Stimulated activated CD4-positive, alpha-beta T cell treated with anti-CD3 and anti-CD28 coated beads, Interleukin-2, amount 100 ng/mL, for 24 hours (primary cell): ENCODE measurements at places on chromosomes 5 and 9.

- no peak for DNase-seq
Observed at GRCh38 chr5:383066-383465, 59.9 kb upstream of the EXOC3 start.

- DNase-seq = peak; percentile 52
Observed at GRCh38 chr5:77645158-77645994, 6.9 kb upstream of the OTP start.

- DNase-seq = no peak
Observed at GRCh38 chr5:133581348-133581747, 31.0 kb downstream of the FSTL4 start.

DNA sequence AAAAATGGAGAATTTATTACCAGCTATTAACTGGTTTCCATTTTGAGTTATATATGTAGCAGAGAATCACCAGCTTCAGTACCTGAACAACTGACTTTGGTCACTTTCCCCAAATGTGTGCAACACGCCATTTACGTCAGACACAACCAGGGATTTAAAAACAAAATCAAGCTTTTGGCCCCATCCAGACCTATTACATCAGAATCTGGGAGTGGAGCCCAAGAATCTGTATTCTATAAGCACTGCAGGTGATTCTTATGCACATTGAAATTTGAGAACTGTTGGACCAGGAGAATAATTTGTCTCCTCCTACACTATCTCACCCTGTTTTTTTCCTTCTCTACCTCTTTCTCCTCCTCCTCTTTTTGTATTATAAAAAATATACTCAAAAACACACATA, 295.9 kb downstream of the PRELID2 start:
- DNase-seq = no peak

GRCh38 chr9:77616191-77616590, 31.9 kb downstream of the GNA14 start:
- no peak for DNase-seq

GRCh38 chr5:16932401-16932800, 3.7 kb downstream of the MYO10 start:
- DNase-seq = no peak

GRCh38 chr9:26565118-26565517, 327.5 kb downstream of the CAAP1 start:
- no peak for DNase-seq

DNA sequence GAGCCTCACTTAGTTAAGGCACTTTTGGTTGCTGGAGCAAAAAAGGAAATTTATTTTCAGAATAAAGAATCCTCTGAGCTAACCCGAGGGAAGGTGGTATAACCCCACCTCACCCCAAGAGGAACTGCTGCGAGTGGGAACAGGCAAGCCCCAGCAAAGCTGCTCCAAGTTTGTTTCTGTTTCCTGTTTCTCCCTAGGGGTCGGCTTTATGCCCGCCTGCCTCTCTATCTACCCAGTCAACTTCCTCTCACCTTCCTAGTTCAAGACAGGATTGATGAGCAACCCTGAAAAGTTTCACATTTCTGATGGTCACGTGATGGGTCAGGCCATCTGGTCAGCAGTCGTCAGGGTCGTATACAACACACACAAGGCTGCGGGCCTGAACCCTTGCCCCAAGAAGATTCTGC, 31.1 kb downstream of the TRIO start:
- no peak for DNase-seq

- no peak for DNase-seq
Observed at GRCh38 chr5:36073595-36074216, 7.0 kb upstream of the UGT3A2 start.
